ENCODE measurements at places on chromosomes 5 and 9.

DNA sequence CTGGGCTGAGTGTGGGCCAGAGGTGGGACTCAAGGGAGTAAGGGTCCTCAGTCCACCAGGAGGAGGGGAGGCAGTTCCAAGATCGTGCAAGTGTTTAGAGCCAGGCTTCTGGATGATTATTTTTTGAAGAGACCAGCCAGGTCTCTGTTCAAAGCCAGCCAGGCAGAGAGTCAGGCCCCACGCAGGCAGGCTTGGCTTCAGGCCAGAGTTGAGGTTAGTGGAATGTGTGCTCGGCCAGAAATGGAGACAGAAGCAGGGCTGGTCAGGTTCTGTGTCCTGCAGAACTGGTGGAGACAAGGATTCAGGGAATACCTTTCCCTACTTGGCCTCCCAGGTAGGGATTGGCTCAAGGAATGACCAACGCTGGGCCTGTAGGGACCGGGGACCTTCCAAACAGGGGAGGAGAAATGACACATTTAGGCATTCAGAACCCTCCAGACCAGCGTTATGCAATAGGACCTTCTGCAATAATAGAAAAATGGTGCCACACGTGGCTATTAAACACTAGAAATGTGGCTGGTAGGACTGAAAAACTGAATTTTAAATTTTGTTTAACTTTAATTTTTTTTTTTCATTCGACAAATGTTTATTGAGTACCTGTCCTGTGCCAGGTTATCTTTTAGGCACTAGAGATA lies 106.2 kb downstream of the CMYA5 start:
- peak; percentile 36 for DNase-seq

GRCh38 chr5:58259685-58260152 lies 200.2 kb downstream of the PLK2 start:
- peak; percentile 96 for DNase-seq

DNA sequence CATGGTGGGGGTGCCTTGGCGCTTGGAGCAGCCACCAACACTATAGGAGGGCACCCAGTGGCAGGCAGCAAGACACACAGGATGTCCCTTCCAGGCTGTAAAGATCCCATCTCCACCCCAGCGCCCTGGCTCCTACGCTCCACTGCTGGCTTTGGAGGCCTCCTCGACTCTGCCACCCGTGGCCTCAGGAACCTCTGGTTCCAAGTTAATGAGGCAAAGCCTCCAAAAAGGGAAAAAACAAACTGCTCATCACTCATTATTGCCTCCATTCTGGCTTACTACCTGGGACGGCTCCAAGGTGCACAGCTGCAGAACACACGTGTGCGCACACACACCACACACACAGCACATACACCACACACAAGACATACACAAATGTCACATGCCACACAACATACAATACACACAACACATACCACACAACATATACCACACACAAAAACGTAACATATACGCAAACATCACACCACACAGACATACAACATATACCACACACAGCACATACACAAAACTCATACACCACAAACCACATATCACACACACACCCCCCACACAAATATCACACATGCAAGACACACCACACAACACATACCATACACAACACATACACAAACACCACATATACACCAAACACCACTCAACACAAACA lies 45.3 kb downstream of the ROR2 start:
- no peak for DNase-seq

- peak; percentile 64 for DNase-seq
Observed at GRCh38 chr9:130938652-130939404, at the start of gene FIBCD1. Gene FIBCD1, minus strand, starts transcription at chr9:130939247. Its CDS starts 640 bp downstream, at chr9:130938607.

- DNase-seq: no peak
Observed at GRCh38 chr9:137366891-137367381, 56.0 kb downstream of the EXD3 start.

Measured in EL (cell line).